ENCODE measurements at places on chromosomes 2 and 18.

GRCh38 chr2:222485367-222486211, 61.2 kb downstream of the SGPP2 start:
- DNase-seq = no peak

- no peak for DNase-seq
These were observed 12.4 kb upstream of the DTNB start for GRCh38 chr2:25685741-25686140.

GRCh38 chr2:198127627-198128026, 323.2 kb downstream of the PLCL1 start:
- no peak for DNase-seq

- DNase-seq = no peak
These were observed 604 bp upstream of the SIX3 start for GRCh38 chr2:44940732-44941464.

- DNase-seq = no peak
These were observed 86.0 kb downstream of the DTNB start for GRCh38 chr2:25587361-25587760.

DNA sequence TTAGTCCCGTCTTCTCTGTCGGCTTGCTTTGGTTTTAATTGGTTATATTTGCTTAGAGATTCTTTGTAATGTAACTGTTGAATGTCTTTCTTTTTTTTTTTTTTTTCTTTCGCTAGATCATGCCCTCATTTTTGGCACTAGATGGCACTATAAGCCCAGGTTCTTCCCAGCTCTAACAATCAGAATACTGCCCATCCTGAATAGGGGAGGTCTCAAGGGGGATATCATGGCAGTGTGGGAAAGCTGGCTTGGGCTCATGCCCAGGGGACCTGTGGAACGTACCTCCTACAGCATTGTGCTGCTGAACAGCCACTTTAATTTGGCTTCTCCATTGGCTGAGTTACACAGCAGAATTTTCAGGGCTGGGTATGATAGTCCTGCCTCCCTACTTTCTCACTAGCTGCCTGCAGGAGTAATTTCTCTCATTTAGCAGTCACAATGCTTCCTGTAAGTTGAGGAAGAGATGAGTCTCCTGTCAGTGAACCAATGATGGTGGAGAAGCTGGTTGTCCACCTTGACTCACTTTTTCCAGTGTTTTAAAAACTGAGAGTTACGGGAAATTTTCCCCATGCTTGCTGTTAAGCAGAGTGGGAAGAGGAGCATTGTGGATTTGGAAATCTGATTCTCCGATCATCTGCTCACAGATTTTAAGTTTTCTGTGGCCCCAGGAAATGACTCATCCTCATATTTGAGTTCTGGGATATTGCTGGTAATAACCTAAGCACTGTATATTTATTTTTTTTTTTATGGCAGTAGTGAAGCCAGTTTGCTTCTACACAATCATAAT, 47.2 kb downstream of the RAD51AP2 start:
- no peak for DNase-seq

DNA sequence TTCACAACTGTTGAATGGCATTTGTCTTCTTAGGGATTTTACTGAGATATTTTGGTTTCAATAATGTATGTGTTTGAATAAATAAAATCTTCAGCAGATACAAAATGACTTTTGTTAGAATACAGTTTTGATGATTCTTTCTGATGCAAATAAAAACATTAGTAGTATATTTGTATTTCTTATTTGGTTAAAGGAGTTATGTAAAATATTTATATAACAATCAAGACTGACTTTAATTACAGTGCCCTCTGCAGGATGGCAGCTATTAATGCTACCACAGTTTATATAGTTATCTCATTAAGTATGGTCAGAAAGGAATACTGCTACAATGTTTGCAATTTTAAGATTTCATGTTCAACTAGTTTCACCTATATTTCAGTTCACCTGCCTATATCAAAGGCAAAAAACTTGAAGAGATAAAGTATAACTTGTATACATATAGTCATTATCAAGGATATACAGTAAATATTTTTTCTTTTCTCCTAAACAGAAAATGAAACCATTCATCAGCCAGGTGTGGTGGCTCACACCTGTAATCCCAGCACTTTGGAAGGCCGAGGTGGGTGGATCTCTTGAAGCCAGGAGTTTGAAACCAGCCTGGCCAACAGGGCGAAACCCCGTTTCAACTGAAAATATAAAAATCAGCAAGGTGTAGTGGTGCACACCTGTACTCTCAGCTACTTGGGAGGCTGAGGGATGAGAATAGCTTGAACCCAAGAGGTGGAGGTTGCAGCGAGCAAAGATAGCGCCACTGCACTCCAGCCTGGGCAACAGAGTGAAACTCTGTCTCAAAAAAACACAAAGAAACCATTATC, 19.8 kb downstream of the ARL5A start:
- no peak for DNase-seq

DNA sequence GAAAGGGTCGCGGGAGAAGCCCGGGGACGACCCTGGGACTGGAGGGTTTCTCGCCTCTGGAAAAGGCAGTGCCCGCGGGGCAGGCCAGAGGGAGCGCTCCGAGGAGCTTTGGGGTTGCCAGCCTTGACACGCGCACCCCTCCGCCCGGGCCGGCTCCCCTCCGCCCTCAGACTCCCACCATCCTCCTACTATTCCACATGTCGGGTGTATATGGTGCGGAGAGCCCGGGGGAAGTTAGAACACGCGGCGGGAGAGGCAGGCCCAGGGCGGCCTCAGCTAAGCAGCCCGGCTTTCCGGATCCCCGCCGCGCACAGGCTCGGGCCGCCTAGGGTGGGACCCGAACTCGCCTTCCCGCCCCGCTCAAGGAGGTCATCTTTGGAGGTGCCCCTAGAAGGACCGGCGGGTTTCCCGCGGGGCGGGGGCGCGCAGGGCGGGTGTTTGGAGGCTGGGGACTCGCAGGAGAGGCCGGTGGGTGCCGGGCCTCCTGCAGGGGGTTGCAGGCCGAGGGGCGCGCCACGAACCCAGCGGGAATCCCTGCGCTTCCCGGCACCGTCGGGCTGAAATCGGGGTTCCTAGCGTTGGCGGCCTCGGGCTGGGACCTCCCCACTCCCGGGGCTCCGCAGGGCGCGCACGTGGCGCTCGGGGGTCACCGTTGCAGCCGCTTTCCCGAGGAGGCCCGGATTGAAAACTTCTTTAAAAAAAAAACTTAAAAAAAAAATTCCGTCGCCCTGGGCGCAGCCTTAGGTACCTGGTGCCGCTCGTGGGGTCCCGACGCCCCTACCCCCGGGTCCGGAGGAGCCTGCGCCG, 3.7 kb downstream of the NFATC1 start:
- no peak for DNase-seq
